ENCODE measurements at places on chromosomes 5 and 9. TPM values are rescaled to one million over a fixed set of nuclear protein-coding genes. Genes with fewer than 3 reads are reported as not detected.
A peak's percentile ranks its signal among the peaks of the same experiment; 100 is the strongest.

Gene TICAM2
- total RNA-seq, result 1.5 TPM

Gene TNC
- not detected for total RNA-seq

Gene MED7
- total RNA-seq, result 18.2 TPM

- no peak for DNase-seq
- H3K27ac ChIP-seq, result no peak overlapping the region
- no peaks in the 10 kb centered on the region for H3K36me3 ChIP-seq
- peaks cover 5% of the 10 kb centered on the region for H3K27me3 ChIP-seq
- no peak overlapping the region for H3K4me3 ChIP-seq
- no peaks in the 10 kb centered on the region for H3K4me1 ChIP-seq
Measured at GRCh38 chr5:42621242-42621641, 135.4 kb upstream of the CCDC152 start.

DNA sequence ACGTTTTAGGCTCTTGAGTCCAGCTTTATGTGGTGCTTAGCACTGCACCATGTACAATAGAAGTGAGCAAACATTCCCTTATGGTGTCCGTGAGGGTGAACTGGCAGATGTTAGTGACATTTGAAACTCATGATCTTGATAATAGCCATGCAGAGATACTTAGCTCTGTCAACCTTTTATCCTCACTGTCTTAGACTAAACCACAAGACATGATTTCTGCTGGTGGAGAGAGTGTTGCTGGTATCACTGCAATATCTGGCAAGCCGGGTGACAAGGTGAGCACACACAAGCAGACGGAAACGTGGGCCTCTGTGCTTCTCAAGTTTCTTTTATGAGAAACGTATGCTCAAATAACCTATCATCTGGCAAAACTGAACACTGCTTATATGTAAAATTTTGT lies 68.4 kb downstream of the CAST start:
- DNase-seq, result no peak
- no peak overlapping the region for H3K4me3 ChIP-seq
- H3K4me1 ChIP-seq, result peaks cover 16% of the 10 kb centered on the region
- peaks cover 9% of the 10 kb centered on the region for H3K36me3 ChIP-seq
- H3K27me3 ChIP-seq, result no peaks in the 10 kb centered on the region
- H3K27ac ChIP-seq, result no peak overlapping the region

DNA sequence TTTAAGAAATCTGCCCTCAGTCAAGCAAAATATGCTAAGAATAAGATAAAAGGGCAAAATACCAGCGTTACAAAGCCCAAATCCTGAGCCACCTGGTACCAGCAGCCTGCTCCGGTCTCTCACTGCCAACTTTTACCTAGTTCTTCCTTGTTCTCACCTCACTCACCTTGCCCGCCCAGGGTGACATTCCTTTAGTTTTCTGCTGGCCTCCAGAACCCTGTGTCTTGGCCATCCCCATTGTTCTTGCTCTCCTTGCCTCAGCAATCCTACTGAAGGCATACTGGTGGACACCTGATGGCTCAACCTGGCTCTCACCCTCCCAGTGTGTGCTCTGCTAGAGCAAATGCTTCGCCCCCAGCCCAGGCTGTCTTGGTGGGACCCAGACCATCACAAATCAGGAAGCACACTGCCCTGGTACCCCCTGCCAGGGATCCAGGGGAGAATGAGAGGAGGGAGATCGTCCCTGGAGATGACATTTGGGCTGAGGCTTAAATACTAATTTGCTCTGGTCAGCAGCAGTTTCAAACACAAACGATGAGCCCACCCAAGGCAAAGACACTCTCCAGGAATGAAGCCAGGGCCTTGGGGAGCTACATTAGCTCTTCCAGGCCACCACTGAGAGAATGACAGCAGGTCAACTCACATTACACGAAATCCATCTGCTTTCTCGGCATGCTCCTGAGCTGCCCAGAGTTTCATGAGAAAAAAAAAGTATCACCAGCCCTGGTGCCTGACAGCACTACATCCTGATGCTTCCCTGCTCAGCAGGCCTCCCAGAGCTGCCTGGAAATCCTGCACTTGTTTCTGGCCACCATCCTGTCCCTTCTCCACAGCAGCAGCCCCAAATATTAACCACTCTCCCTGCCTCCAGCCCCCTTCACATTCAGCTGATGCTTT lies 12.2 kb upstream of the SEPTIN8 start:
- H3K4me3 ChIP-seq, result no peak overlapping the region
- H3K36me3 ChIP-seq, result no peaks in the 10 kb centered on the region
- DNase-seq, result no peak
- H3K27me3 ChIP-seq, result peaks cover 36% of the 10 kb centered on the region
- no peak overlapping the region for H3K27ac ChIP-seq
- no peaks in the 10 kb centered on the region for H3K4me1 ChIP-seq

- DNase-seq, result no peak
- peak overlapping the region; percentile 96 for H3K27ac ChIP-seq
- no peaks in the 10 kb centered on the region for H3K36me3 ChIP-seq
- no peaks in the 10 kb centered on the region for H3K27me3 ChIP-seq
Measured at GRCh38 chr5:142032747-142033631, 20.2 kb upstream of the GNPDA1 start.

- no peak overlapping the region for H3K4me3 ChIP-seq
- DNase-seq, result no peak
- H3K36me3 ChIP-seq, result no peaks in the 10 kb centered on the region
- no peaks in the 10 kb centered on the region for H3K27me3 ChIP-seq
- no peak overlapping the region for H3K27ac ChIP-seq
- no peaks in the 10 kb centered on the region for H3K4me1 ChIP-seq
Measured at GRCh38 chr9:16315720-16316119, 554.8 kb downstream of the BNC2 start.

DNA sequence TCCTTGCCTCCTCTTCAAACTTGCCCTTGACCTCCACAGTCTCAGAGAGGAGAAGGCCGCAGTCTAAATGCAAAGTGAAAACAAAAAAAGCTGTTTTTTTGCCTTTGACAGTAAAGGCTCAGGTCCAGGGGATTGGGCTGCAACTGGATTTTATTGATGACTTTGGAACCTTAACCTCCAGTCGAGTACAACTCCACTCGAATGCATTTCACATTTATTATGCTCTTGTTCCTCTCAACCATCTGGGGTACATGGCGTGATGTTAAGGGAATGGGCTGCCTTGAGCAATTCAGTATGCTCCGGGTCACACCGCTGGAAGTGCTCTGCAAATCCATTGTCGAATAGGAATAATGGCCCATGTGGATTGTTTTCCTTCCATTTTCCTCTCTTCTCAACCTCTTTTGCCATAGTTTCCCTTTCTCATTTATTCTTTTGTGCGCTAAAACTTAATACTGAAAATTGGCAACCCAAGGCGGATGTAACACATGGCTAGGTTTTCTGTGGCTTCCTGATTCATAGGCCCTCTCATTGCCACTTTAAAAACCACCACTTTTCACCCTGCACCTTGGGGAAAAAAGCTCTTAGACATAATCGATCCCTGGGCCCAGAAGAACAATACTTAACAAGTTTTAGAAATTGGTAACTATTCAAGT lies 34.3 kb downstream of the ITK start:
- H3K36me3 ChIP-seq, result peaks cover 96% of the 10 kb centered on the region
- peaks cover 99% of the 10 kb centered on the region for H3K4me1 ChIP-seq
- H3K27me3 ChIP-seq, result no peaks in the 10 kb centered on the region
- no peak for DNase-seq

DNA sequence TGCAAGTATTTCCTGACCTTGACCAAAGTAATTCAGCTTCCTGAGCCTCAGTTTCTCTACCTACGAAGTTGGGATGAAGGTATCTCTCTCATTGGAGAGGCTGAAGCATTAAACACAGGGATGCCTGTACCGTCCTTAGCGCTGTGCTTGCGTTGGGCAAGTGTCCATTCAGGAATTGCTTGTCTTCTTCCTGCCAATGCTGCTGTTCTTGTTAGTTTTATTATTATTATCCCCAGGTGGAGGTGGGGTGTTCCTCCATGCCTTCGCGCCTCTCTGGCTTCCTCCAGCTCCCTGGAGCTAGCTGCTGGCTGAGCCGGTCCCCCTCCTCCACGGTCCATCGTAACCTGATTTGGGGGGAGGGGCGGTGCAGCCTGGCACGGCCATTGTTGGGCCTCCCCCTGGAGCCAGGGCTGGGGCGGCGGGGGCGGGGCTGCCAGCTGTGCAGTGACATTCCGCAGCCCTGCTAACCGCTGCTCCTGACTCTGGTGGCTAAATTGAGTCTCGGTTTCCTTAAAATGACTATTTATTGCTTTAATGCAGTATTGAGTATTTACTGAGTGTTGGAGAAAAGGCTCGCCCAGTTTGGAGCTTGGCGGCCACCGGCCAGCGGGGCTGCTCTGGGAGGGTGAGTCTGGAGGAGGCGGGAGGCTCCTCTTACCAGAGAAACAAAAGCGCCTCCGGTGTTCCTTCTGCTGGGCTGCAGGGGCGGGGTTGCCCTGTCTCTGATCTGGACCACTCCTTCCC lies 51.3 kb downstream of the LMX1B start:
- no peak overlapping the region for H3K27ac ChIP-seq
- no peak for DNase-seq
- H3K4me3 ChIP-seq, result no peak overlapping the region
- peaks cover 7% of the 10 kb centered on the region for H3K27me3 ChIP-seq

All from naive thymus-derived CD8-positive, alpha-beta T cell (primary cell).